ENCODE measurements at places on chromosomes 2 and 18.

DNA sequence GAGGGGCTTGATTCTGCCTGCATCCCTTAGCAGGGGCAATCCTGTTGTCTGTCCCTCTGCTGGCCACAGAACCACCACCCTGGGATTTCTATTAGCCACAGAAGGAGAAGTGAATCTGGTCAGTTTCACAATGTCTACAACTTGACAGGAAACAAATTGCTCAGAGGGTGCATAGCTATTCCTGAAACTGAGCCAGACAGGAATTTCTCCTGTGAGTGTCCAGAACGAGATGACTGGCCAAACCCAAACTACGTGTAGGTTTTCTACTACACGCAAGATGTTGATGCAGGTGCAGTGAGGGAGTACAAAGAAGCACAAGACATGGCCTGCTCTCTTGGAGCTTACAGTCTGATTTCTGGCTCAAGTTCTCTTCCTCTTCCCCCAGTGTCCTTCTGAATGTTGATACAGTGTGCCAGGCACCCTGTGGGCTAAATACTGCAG lies 201.9 kb downstream of the CLIP4 start:
- no peak for DNase-seq

DNA sequence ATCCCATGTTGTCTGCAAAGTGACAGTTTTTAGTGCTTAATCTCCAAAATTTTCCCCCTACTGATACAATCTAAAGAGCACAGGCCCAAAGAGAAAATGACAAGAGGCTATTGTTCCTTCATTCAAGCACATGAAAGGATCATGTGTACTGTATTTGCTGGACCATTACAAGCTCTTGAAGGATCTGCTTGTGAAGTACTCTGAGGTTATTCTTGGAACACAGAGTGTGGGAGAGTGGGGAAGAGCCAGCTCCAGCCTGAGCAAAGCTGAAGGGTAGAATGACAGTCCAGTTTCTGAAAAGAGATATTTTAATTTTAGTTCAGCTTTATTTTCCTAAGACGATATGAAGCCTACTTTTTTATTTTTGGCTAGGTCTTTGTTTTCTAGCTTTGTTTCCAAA lies 112.2 kb downstream of the GALNT3 start:
- no peak for DNase-seq

DNA sequence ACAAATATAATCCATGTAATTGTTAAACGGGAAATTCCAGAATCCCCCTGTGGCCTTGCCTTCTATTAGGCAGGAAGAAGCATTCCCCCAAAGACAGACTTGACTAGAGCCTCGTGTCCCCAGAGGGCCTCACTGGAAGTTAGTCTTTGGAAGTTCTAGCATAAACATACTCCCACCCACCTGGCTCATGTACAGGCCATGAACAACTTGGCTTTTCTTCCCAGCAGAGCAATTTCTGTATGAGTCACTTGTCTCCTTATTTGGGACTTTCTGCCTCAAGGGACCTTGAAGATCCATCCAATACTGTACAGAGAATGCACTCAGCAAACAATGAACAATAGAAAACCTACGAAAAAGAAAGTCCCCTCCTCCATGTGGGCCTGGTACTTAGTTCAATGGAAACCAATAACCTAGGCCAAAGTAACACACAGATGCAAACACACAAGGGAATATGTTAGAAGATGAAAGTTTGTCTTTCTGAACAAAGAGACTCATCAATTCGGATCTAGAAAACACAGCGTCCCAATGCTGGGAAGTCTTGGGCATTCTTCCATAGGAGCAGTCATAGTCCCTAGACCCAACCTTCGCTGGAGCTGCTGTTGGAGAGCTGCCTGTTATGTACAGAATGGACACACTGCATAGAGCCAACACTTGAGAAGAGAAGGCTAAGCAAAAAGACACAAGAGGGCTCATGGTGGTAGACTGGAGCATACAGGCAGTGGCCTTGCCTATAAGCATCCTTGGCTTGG lies 303.5 kb downstream of the HRH4 start:
- DNase-seq, result no peak

- DNase-seq, result no peak
Measured at GRCh38 chr2:46171996-46172546, 125.1 kb upstream of the EPAS1 start.

Data from ecto neural progenitor cell (in vitro differentiated cells).